ENCODE measurements at places on chromosomes 1 and 21. TPM values are rescaled to one million over a fixed set of nuclear protein-coding genes. Genes with fewer than 3 reads are reported as not detected.

ASCL5 gene
- 0.29 TPM for total RNA-seq

TNNI3K gene
- total RNA-seq, result 1.3 TPM

- peak; percentile 95 for DNase-seq
Observed at GRCh38 chr1:206909161-206909882, 12.1 kb downstream of the IL24 start.

TNFRSF25 gene
- total RNA-seq, result 10.0 TPM

DNA sequence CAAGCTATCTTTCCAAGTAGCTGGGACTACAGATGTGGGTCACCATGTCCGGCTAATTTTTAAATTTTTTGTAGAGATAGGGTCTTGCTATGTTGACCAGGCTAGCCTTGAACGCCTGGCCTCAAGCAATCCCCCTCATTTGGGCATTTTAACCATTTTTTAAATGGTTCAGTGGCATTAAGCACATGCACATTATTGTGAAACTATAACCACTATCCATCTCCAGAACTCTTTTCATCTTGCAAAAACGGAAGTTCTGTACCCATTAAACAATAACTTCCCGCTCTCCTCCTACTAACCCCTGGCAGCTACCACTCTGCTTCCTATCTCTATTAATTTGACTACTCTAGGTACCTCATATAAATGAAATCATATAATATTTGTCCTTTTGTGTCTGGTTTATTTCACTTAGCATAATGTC, 4.8 kb upstream of the IL6R start:
- DNase-seq, result peak; percentile 2

SLC1A7 gene
- 0.26 TPM for total RNA-seq

FAM229A gene
- total RNA-seq, result 9.3 TPM

DNA sequence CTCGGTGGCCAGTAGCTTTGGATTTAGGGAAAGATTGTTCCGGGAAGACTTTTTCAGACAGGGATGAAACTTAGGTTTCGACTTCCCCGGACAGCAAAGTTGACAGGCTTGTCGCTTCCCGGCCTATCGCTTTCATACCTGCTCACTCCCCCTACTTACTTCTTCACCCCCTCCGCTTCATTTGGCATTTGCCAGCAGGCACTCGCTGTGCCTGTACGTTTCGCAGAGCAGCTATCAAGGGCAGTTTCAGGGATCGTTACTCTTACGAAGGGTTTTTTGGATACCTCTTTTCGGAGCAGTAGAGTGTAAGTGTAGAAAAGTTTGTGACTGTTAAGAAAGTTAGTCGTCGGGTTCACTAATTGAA, 393 bp downstream of the BLZF1 start:
- DNase-seq, result no peak

DNA sequence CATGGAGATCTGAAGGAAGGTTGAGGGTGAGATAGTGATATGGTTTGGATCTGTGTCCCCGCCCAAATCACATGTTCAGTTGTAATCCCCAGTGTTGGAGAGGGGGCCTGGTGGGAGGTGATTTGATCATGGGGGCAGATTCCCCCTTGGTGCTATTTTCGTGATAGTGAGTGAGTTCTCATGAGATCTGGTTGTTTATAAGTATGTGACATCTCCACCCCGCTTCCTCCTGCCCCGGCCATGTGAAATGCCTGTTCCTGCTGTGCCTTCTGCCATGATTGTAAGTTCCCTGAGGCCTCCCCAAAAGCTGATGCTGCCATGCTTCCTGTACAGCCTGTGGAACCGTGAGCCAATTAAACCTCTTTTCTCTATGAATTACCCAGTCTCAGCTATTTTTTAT, 451.9 kb upstream of the VAMP3 start:
- no peak for DNase-seq

- DNase-seq, result no peak
Observed at GRCh38 chr1:175530183-175530582, 213.2 kb downstream of the TNR start.

RIPPLY3 gene
- total RNA-seq, result not detected

LCE1A gene
- not detected for total RNA-seq

DNA sequence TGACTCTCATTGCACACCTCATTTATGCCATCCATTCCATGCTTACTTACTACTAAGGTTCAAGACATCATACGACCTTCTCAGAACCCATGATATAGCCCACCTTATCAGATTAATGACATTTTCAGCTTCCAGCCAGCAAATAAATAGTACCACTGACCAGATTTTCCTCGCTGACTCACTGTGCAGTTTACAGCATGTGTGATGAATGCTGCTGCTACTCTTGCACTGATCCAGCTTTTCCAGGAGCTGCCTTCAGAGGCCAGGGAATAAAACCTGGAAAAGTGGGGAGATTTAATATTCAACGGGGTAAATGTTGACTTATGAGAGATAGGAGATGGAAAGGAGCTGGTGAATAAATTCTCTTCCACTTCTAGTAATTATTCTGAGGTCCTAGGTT, 247.1 kb downstream of the COL11A1 start:
- no peak for DNase-seq

- DNase-seq, result no peak
Observed at GRCh38 chr1:89842567-89843272, 21.9 kb downstream of the LRRC8D start.

GRCh38 chr1:175034775-175035174, 11.6 kb upstream of the MRPS14 start:
- DNase-seq, result no peak

SPATA21 gene
- not detected for total RNA-seq

DNA sequence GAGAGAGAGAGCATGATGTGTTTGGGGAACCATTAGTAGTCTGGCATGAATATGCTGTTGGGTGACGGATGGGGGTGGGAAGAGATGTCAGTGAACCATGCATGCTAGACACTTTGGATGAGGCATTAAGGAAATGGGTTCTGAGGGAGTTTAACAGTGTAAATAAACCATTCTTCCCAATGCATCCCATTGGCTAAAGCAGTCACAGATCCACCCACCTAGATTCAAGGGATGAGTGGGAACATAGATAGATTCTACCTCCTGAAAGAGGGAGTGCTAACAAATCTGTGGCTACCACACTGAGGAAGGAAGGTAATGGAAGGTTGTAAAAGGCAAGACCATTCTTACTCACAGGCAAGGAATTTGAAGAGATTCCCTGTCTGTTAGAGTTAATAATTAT, 129.8 kb upstream of the CACNA1E start:
- no peak for DNase-seq

DNA sequence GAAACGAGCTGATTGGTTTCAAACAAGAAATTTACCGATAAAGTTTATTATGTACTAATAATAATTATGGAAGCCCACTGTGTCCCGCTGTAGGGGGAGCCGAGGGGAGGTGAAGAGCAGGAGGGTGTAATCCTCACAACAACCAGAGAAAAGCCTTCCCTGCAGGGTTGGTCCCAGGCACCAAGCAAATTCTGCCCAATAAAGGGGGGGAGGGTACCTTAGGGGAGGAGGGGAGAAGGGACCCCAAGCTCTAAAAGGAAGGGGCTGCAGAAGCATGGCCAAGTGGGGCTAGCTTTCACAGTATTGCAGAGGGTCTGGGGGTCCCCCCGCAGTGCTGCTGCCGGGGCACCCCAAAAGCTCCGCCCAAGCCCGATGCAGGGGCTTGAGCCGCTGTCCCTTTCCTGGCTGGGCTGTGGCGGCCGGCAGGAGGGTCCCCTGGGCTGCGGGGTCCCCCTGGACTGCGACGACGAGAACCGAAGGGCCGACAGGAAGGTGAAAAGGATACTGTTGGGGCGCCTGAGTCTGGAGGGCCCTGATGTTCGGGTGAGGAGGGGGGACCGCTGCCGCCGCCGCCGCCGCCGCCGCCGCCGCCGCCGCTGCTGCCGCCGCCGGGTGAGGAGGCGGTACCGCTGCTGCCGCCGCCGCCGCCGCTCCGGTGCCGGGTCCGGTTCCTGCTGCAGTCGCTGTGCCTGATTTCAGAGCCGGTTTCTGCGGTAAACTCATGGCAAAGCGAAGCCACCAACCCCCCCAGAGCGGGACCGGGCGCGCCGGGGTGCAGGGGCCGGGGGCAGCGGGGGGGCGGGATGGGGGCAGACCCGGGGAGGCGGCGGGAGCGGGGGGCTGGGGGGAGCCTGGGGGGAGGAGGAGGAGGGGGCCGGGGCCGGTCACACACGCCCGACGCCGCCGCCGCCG, 771 bp downstream of the EIF4G3 start:
- peak; percentile 75 for DNase-seq

DNA sequence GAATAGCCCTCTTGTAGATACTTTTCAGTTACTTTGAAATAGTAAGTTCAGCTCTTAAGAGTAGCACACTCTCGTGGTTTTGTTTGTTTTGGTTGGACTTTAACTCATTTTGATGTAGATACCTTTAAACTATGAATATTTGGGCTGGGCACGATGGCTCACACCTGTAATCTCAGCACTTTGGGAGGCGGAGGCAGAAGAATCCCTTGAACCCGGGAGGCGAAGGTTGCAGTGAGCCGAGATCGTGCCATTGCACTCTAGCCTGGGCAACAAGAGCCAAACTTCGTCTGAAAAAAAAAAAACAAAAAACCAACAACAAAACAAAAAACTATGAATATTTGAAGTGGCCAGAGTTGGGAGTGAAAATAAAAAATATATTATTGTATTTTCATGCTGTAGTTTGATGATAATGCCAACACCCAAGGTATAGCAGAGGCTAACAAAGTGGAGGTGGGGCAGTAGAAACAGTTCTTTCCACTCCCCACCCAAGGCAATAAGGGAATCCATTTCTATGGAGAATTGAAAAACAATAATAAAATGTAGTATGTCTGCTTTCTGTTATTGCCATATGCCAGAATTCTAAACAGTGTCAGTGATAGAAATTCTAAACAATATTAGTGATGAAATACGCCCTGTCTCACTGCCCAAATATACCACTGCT, 1.7 kb downstream of the ZNF326 start:
- no peak for DNase-seq

- no peak for DNase-seq
Observed at GRCh38 chr1:228471762-228472398, 15.3 kb upstream of the RNF187 start.

DNA sequence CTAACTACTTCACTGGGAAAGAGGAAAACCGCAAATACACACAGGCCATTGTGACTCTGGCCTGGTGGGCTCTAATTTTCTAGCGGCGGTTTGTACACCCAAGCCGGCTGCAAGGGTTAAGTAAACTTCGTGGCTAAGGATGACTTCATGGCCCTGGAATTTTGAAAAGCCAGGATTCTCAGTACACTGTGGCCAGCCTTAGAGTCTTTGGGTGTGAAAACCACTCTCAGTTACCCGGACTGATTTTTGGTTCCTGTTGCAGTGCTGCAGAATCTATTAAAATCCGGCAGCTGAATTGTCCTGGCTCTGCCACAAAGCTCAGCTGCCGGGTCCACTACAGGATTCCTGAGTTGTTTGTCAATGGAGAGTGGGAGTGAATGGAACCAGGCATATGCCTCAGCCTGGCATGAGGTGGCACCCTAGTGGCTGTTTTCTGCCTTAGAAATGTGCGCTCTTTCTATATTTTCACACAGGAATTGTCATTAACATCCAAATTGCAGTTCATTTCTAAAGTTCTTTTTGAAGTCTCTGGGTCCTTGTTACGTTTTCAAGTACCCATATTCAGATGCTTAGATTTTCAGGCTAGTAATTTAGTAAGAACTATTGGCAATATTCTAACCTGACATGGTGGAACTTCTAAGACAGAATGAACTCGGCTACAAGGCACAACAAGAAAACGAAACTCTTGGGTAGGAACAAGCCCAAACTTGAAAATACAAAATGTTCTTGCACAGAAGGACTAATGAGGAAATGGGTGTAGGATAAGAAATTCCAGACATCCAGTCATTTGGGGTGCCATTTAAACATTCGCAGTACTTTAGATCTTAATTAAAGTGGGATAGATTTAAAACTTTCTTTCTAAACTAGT, 255.9 kb downstream of the NFIA start:
- DNase-seq, result peak; percentile 76

DNA sequence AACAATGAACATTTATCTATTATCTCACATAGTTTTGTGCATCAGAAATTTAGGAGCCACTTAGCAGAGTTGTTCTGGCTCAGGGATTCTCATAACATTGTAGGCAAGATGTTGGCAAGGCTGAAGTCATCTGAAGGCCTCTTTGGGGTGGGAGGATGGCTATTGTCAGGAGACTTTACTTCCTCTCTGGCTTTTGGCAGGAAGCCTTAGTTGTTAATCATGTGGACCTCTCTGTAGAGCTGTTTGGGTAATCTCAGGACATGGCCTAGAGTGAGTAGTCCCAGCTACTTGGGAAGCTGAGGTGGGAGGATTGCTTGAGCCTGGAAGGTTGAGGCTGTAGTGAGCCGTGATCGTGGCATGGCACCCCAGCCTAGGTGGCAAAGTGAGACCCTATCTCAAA, 40.2 kb downstream of the RASAL2 start:
- DNase-seq, result no peak

- DNase-seq, result no peak
Observed at GRCh38 chr1:32503153-32503552, 36.1 kb upstream of the ZBTB8A start.

DNA sequence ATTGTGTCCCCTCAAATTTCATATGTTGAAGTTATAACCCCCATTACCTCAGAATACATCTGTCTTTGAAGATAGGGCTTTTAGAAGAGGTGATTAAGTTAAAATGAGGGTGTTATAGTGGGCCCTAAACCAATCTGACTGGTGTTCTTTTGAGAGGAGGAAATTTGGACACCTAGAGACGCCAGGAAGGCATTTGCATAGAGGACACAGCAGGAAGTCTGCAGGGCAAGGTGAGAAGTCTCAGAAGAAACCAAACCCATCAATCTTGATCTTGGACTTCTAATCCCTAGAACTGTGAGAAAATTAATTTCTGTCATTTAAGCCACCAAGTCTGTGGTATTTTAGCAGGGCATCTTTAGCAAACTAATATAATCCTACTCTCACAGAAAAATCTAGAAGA, 13.0 kb downstream of the GOLPH3L start:
- DNase-seq, result no peak

DNA sequence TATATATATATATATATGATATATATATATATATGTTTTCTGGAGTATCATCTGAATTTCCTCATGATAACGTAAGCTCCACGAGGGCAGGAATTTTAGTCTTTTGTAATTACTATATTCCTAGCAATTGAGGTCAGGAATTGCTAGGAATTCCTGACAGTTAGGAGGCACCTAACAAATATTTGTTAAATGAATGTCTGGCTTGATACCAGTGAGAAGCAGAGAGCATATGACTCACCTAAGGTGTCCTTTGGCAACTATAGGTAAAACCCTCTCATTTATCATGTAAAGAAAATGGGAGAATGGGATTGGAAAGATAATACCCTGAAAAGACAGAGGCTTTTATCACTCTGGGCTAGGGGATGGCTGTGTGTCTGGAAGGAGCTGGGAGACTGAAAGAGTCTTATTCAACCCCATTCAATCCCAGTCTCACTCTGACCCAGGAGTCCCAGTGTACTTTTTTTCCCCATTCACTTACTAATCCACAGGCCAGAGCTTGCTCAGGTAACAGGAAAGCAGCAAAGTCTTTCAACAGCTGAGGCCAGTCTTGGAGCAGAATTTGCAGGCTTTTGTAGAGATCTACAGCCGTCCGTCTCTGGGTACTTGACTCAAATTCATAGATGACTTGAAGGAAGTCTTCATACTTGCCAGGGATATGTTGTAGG, 71.2 kb downstream of the DAP3 start:
- DNase-seq, result no peak
